Muscle of arm (tissue), 14 donors: ENCODE measurements at places on chromosomes 12 and 14. TPM values are rescaled to one million over a fixed set of nuclear protein-coding genes. Genes with fewer than 3 reads are reported as not detected.

DNA sequence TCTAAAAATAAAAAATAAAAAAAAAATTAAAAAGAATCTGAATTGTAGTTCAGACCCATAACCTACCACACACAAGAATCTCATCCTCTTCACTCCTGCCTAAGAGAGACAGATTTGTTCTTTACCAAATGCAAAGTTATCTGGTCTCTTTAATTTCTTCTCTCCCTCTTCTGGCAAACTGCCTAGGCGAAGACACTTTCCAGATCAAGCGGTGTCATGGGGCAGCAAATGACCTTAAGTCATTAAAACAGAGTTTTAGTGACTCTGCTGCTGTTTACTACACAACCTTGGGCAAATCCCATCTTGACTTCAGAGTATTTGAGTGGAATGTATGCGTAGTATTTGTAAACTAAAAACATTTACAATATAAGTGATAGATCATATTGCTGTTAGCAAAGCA is 60.9 kb upstream of the NID2 start:
- no peak for DNase-seq

DNA sequence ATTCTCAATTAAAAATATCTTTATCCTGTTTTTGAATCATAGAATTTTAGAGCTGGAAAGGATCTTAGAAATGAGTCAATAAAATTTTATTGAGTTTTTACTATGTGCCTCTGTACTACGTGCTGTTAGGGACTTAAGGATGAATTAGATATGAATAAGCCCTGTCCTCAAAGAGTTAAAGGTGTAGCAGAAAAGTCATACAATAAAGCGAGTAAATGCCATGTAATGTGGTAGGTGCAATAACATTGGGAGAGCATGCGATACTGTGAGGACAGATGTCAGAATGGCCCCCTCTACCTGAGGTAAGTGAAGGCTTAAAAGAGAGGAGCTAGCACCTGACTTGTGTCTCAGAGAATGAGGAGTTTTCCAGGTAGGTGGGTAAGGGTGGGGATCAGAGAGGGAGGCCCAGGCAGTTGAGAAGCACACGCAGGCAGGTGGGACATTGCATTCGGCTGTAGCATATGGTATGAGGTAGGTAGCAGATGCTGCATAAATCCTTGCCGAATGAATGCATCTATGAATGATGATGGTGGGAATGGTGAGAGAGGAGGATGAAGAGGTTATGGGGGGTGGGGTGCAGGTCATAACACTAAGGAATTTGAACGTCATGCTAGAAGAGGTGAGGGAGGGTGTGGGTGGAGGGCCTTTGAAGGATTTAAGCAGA is 35.4 kb upstream of the ATP23 start:
- DNase-seq, result no peak

GRCh38 chr12:105977652-105978051 is 161.1 kb downstream of the NUAK1 start:
- no peak for DNase-seq

Gene APAF1
- not detected for polyA plus RNA-seq

- DNase-seq, result no peak
Observed at GRCh38 chr14:105478398-105479251, 4.0 kb downstream of the CRIP2 start.

Gene GPR132
- 0.79 TPM for polyA plus RNA-seq

DNA sequence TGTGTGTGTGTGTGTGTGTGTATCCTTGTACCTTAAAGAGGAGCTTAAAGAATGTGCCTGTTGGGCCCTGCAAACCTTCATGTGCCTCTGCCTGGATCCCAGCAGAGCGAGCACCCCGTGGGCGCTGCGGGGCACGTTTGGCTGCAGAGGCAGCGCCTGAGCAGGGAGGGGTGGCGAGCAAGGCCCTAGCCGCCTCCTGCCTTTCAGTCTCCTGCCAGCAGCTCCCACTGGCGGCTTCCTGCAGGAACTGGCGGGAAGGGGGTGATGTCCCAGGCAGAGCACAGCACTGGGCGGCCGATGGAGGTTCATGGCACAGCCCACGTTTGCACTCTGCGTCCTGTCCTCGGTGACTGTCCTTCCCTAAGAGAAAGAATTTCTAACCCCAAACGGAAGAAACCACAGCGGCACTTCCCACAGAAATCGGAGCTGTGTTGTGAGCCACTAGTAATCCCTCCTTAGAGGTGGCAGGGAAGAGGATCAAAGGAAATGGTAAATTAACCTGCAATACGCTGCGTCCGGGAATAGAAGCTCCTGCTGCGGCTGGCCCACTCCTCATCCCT is 19.8 kb downstream of the ZBTB42 start:
- DNase-seq, result no peak

- no peak for DNase-seq
Observed at GRCh38 chr14:83894568-83894967, 1635.4 kb upstream of the FLRT2 start.

Gene MRPS35
- 52.8 TPM for polyA plus RNA-seq

DNA sequence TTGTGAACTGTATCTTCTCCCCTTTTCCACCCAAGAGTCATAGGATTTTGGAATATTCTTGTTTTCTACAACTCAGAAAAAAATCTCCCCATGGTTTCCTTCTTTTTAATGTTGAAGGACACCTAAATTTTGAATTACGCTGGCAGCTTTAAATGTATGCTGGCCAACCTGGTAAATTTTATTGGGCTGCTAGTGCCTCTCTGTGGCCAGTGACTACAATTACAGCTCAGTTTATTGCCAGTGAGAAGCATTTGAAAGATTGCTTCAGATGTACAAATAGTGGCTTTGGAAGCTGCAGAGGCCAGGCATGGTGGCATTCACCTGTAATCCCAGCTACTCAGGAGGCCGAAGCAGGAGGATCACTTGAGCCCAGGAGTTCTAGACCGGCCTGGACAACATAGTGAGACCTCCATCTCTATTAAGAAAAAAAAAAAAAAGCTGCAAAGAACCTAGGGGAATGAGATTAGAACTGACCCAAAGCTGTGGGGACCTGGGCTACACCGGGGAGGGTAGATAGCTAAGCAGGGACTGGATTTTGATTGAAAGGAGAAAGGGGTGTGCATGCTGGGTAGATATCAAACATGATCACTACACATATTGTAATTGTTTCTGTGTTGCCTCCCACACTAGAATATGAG is 7.6 kb upstream of the RAB21 start:
- peak; percentile 58 for DNase-seq

- DNase-seq, result no peak
Observed at GRCh38 chr14:104217486-104218360, 79.3 kb downstream of the KIF26A start.

Gene IL26
- not detected for polyA plus RNA-seq

Gene ERBB3
- 194 TPM for polyA plus RNA-seq

DNA sequence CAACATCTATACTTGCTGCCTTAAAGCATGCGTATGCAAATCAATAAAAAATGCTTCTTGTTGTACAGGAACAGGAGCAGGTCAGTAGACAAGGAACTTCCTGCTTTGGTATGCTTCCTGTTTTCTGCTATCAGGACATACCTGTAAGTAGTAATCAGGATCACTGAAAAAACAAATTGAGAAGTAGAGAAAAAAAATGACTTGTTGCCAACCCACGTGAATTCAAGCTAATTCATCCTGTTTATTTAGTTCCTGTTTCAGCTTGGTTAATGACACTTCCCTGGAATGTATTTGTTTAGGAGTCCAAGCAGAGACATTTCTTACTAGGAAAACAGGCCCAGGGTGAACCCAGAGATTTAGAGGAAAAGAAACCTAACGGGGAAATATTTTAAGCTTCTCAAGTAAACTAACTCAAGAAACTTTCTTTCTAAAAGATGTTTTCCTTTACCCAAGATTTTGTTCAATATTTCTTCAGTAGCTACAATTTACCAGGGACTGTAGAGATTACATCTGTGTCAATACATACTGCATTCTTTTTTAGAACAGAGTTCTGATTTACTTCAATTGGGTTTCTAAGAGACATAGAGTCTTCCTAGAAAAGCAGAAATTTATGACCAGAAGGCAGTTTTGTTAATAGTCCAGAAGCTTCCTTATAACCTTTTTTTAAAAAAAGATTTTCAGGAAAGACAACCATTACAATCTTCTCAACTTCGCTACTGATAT is 124.2 kb downstream of the PAWR start:
- DNase-seq, result no peak

Gene C12orf42
- not detected for polyA plus RNA-seq

GRCh38 chr12:124446364-124446763 is 121.0 kb downstream of the NCOR2 start:
- no peak for DNase-seq

DNA sequence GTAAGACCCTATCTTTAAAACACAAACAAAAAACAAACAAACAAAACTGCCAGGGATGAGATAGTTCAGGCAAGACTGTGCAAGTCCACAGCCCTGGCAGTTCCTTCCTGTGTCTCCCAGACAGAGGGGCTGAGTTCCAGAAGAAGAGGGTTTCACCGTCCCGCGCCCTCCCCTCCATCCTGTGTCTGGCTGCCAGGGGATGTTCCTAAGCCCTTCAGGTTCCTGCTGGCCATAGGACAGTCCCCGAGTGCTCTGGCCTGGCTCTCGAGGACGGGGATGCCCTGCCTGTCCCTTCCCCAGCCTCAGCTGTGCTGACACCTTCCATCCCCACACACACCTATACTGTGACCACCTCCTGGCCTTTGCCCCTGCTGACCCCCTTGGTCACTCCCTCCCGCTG is 40.6 kb upstream of the EIF5 start:
- DNase-seq, result no peak

DNA sequence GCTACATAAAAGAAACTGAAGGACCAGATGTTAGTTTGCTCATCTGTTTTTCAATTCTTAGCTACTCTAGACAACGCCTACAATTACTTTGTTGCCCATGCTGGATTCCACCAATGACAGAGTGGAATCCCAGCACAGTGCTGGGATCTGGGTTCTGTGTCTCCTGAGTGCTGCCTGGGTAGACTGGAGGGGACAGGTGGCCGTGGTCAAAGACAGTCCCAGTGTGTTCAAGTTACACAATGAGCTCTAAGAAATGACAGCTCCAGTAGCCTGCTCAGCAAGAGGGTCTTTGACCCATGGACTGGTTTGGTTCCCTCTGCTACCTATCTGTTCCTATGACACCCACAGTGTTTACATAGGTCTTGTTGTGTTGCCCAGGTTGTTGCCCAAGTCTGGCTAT is 38.5 kb downstream of the C2CD5 start:
- no peak for DNase-seq

DNA sequence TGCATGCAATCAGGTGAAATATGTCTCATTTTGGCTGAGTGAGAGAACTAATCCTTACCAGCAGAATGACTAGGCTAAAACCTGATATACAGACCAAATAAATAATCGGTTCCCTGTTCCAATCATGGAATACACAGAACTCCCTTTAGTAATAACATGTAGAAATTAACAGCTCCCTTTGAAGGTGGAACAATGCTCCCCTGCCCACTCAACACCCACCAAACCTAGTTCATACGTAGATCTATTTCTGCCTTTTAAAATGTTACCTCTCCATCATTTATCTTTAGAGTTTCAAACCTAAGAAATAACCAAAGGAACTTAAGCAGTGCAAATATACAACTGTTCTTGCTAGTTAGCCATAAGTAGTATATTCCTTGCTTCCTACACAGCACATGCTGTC is 153.7 kb upstream of the ABCD2 start:
- DNase-seq, result no peak

DNA sequence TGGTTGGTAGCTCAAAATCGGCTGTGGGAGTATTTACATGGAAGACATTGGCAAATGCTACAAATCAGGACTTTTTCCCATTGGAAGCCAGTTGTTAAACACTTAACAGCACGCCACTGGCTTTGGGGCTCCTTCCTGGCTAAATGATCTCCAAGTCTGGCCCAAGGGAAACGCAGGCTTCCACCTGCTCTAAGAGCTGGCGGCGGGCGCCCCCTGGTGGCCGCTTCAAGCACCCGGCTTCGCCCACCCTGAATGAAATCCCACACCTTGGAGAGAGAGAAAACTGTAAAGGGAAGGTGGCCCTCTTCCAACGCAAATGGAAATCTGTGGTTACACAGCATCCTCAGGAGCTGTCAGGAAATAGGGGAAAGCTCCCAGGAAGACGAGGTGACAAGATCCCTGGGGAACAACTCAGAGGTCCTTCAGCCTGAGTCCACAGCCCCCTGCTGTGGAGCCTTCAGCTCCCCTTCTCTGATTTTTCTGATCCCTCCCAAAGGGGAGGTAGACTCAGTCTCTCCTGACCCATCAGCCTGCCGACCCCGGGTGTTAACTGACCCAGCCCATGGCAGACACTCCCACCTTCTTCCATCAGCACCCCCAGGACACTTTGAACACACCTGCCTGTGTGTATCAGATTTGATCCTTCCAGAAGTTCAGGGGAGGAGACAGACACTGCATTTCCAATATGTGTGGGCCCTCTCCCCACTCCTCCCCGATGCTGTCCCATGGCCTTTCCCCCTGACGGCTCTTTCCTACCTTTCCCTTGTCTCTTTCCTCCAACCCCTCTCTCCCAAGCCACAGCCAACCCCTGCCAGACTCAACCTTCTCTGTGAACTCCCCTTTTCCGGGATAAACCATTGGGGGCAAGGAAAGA is 15.4 kb downstream of the SELPLG start:
- peak; percentile 86 for DNase-seq
